ENCODE measurements at places on chromosomes 7 and 10.

DNA sequence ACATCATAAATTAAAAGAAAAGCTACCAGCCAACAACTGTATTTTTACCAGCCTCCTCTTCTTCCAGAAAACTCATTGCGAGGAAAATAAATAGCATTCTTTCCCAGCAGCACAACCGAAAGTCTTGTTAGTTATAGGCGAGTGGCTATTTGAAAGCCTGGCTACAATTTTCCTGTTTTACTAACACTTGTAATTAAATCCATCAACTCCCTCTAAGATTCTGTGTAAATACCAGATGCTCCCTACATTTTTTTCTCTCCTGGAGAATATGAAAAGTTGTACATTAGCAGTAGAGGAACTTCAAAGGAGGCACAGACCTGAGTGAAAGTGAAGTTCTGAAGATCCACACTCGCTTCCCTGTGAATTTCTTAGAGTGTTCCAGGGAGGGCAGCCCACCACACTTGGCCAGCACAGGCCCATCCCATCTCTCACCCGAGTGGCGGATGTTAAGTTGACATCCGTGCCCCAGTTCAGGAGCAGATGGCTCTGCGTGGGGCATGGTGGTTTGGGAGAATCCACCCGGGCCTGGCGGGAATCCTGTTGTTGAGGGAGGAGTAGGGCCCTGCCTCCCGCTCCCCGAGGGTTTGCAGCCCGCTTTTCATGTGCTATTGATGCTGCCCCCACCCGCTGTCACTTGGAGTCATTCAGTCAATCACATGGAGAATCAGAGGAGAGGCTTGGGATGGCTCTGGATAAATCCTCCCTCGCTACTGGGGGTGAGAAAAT is 451.0 kb upstream of the GALNT17 start:
- no peak for DNase-seq

GRCh38 chr10:88332503-88333247 is 250.4 kb downstream of the RNLS start:
- DNase-seq: no peak

GRCh38 chr7:100506356-100506923 is 22.7 kb downstream of the NYAP1 start:
- no peak for DNase-seq

DNA sequence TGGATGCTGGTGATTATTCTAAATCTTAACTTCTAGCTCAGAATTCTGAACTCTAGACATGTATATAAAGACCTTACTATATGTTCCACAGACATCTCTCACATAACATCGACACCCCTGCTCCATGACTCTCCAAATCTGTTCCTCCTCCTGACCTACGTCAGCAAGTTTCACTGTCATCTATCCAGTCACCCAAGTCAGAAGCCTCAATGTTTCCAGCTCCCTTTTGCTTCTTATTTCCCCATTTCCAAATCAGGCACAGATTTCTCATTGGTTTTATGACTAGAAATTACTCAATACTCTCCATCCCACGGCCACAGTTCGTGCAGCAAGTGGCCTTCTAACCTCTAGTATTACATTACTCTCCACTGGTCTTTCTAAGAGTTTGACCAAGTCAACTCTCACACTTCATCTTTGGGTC is 28.5 kb downstream of the EPC1 start:
- no peak for DNase-seq

GRCh38 chr10:119806334-119807130 is 66.1 kb downstream of the MCMBP start:
- no peak for DNase-seq

DNA sequence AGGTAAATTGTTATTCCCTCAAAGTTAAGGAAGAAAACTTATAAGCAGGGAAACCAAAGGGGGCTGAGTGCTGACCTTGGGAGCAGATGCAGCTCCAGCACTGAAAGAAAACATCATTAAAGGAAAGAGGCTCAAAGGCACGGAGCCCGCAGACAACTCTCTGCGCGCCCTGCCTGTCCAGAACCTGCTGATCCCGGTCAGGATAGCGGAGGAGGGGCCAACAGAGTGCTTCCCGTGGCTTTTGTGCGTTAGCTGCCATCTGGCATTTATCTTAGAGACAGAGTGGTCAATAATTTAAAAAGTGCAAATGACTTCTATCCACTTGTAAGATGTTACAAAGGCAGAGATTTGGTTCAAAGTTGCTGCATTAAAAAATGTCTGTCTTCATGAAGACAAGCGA is 162.1 kb downstream of the FANK1 start:
- DNase-seq: no peak

- no peak for DNase-seq
Measured at GRCh38 chr7:7764520-7765396, 46.4 kb upstream of the RPA3 start.

- no peak for DNase-seq
Measured at GRCh38 chr7:77197141-77197540, 2.5 kb downstream of the FGL2 start.

DNA sequence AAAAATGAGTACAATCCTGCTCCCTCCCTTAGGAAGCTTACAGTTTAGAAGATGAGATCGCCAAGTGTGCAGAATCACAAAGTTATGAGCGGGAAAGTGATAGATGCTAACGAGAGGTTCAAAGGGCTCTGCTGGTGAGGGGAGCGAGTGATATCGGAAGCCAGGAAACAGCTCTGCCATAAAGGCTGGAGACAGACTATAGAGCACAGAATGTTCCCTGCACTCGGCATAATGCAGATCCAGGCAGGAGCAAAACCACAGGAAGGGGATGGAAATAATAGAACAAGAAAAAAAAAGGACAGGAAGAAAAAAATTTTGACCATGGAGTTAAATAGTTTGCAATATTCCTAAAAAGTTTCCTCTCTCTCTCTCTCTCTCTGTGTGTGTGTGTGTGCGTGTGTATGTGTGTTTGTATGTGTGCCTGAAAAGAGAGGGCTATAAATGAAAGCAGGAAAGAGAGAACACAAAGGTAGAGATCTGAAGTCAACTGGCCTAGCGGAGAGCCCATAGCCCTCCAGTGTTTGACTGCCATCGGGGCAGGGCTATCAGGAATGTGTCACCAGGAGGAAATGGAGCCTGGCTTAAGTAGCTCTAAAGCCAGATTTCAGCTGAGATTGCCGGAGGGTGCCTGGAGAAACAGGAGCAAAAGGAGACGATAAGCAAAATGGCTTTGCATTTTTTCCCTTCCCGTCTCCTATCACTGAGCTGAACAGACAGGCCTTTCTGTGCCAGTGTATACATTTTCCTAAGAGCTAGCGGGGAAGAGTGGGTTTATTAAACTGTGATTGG is 175.8 kb upstream of the LYZL1 start:
- no peak for DNase-seq

- no peak for DNase-seq
Measured at GRCh38 chr10:118669835-118670234, 74.4 kb upstream of the PRLHR start.

Data from mucosa of gallbladder (tissue), 1 donor.